ENCODE measurements at places on chromosomes 2 and 18.
A peak's percentile ranks its signal among the peaks of the same experiment; 100 is the strongest.

GRCh38 chr2:201628545-201628944, 14.8 kb downstream of the TMEM237 start:
- no peak for DNase-seq

- no peak for DNase-seq
These were observed 6.9 kb downstream of the CREG2 start for GRCh38 chr2:101380376-101380775.

DNA sequence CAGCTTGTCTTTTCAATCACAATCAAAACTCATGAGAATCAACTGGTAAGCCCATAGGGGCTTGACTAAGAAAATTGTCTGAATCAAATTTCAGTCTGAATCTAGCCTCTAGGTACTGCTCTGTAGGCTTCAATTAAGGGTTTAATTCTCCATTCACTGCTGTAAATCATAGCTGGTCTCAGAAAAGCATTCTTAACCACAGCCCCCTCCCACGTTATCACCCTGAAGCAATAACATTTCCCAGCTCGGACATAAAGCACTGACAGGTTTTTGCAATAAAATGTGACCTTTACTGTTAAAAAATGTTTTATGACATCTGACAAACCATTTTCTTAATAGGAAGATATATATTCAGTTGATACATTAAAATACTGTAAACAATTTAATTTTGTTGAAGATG, 55.0 kb downstream of the LRP1B start:
- no peak for DNase-seq

GRCh38 chr2:240566203-240567136, 1.8 kb upstream of the RNPEPL1 start:
- peak; percentile 86 for DNase-seq

DNA sequence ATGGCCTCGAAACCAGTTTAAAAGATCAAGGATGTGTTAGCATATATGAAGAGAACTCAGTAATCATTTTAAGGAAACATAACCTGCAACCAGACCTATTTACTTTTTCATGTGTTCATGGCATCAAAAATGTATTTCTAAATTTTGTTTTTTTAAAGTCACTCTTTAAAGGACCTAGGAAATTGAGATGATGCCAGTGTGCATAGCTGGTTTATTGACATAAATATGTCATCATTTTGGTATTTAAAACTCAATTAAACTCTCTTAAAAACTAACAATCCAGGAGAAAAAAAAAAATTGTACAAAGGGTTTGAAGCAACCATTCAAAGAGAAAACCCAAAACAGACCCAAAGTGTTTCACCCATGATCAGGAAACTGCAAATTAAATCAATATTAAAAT, 198.9 kb upstream of the RND3 start:
- DNase-seq: no peak

DNA sequence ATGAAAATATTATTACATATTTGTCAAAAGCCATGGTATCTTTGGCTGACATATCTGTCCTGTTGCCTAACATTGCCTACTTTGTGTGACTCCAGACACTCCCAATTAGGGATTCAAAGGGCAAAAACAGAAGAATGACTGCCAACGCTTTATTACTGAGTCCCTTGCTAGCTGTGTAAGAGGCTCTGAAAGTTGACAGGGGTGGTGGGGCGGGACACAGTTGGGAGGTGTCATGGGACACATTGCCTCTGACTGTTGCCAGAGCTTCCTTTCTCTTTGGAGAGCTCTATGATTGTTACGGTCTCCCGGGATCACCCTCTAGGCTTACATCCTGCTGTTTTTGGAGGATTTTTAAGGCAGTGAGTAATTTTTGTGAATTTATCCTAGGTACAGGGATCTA, 249.6 kb upstream of the ACVR2A start:
- DNase-seq: no peak

DNA sequence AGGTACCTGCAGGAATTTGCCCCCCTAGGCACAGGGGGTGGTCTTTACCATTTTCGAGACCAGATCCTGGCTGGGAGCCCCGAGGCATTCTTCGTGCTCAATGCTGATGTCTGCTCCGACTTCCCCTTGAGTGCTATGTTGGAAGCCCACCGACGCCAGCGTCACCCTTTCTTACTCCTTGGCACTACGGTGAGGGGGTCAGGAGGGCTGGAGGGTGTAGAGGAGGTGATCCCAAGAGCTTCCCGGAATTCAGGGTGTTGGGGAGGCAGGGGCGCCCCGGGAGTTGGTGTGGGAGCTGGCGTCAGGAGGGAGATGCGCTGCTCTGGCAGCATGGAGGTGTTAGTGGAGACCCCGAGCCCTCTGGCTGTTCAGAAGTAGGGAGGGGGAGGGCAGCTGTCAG, 3.2 kb downstream of the GMPPA start:
- DNase-seq: no peak

- DNase-seq: no peak
These were observed 9.5 kb downstream of the KCMF1 start for GRCh38 chr2:84980263-84980983.

DNA sequence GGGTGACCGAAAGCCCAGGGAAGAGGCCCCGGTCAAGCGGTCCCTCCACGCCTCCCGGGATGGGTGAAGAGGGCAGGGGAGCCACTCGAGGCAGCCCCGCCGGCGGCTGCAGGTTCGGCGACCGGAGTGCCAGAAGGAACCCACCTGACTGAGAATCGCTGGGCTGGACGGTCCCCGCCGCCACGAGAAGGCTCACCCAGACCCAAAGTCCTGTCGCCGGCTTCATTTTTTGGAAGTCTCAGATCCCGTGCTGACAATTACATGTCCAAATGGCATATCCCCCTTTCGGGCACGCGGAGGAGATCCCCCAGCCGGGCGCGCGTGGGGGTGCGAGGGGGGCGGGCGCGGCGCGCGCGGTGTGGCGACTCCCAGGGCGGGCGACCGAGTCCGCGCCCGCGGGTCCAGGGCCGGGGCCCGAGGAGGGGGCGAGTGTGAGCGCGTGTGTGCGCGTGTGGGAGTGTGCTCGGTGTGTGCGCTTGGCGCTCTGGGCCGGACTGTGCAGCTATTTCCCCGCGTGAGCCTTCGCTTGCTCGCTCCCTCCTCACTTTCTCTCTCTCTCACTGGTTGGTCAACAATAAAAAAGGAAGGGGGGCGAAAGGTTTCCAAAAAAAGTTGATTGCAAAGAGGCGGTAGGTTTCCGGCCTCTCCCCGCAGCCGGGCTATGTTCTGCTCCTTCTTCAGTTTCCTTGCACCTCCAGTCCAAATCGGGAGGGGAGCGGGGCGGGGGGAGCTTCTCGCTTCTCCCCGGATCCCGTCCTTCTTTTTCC, at the start of gene ERBB4:
Gene ERBB4 (minus strand): TSS at position 498 of the 767 bp plus-strand sequence. CDS start 272 bp downstream, at position 226.
- DNase-seq: no peak

DNA sequence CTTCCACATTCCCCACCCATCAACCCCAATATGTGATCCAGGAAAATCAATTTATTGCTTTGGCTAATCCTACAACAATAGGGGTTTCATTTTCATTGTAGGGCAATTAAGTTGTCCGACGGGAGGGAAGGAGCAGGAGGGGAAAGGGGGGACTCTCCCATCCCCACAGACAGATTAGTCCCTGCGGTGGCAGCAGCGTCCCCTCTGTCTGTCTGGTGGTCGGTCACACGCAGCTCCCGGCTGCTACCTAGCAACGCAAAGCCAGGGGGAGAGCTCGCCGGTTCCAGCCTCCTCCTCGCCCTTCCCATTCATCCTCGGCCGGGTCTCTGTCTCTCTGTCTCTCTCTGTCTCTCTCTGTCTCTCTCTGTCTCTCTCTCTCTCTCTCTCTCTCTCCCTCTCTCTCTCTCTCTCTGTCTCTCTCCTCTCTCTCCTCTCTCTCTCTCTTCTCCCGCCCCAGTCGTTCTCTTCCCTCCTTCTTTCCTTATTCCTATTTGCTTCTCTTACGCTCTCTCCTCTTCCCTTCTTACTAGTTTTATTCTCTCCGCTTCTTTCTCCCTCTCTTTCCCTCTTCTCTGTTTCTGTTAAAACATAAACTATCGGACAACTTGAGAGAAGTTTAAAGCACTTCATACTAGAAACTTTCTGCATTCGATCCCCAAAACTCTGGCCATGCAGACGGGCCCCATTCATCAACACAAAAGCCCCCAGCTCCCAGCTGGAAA, 1.2 kb downstream of the LRP2 start:
- no peak for DNase-seq

DNA sequence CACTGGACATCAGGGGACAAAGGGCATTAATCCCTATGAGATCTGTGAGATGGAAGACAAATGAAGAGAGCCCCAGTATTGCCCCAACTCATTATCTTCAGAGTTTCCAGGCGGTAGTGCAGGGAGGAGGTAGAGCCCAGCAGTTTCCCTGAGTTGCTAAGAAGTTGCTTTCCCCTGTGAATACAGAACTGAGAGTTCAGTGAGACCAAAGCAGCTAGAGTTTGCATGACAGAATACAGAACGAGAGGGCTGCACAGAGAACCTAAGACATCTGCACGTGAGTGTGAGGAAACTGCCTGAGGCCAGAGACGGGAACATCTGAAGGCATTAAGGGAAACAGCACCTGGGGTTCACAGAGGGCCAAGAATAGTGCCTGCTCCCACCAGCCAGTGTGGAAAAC, 18.1 kb upstream of the PGAP1 start:
- DNase-seq: no peak

DNA sequence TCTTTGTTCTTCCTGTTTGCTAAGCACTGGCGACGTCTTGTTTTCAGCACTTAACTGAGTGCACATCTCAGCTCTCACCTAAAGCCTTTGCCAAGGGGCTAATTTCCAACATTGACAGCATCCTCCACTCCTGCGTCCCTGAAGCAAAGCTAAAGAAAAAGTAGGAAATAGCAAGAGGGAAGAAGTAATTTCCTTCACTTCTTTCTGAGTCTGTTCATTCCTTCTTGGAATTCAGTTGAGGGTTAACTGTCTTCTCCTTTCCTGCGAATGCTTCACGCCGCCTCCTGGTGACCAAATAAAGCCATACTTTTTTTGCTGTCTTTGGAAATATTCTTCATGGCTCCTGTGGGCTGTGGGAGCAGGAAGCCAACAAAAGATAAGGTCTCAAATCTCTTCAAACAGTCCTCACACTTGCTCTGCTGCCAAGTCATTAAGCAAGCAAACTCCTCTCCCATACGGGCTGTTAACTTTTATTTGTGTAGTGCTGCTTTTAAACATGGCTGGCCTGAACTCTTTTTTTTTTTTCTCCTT, 100.9 kb downstream of the DPP10 start:
- no peak for DNase-seq

GRCh38 chr2:196849895-196850294, 40.7 kb upstream of the C2orf66 start:
- DNase-seq: no peak

- no peak for DNase-seq
These were observed 130.5 kb upstream of the MGAT5 start for GRCh38 chr2:134123332-134123731.

DNA sequence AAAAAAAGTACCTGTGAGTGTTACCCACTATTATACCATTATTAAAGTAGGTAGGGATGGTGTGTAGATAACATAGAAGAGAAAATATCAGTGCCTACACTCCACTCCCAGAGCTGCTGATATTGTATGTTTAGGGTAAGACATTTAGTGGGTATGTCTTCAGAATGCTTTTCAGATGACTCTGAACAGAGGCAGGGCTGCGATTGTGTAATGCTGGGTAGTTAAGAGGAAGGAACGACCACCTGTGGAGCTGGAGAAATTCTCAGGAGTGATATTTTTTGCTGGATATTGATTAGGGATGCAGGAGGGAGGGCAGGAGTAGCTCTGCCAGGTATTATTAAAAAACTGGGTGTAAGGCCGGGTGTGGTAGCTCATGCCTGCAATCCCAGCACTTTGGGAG, 2.8 kb downstream of the CNOT11 start:
- no peak for DNase-seq

DNA sequence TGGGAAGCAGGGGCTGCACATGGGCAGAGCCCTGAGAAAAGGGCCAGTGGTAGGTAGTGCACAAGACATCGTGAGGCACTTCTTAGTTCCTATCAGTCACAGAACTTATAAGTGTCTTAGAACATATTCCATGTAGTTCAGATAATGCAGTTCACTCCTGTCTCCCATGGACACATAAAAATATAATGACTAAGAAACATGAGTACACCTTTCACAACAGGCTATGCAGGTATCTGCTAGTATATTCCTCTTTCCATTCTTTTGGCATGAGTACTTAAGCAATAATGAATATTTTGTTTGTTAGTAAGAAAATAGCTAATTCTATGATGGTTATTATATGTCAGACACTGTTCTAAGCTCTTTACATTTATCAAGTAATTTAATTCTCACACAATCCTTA, 808.4 kb downstream of the BCL11A start:
- no peak for DNase-seq

DNA sequence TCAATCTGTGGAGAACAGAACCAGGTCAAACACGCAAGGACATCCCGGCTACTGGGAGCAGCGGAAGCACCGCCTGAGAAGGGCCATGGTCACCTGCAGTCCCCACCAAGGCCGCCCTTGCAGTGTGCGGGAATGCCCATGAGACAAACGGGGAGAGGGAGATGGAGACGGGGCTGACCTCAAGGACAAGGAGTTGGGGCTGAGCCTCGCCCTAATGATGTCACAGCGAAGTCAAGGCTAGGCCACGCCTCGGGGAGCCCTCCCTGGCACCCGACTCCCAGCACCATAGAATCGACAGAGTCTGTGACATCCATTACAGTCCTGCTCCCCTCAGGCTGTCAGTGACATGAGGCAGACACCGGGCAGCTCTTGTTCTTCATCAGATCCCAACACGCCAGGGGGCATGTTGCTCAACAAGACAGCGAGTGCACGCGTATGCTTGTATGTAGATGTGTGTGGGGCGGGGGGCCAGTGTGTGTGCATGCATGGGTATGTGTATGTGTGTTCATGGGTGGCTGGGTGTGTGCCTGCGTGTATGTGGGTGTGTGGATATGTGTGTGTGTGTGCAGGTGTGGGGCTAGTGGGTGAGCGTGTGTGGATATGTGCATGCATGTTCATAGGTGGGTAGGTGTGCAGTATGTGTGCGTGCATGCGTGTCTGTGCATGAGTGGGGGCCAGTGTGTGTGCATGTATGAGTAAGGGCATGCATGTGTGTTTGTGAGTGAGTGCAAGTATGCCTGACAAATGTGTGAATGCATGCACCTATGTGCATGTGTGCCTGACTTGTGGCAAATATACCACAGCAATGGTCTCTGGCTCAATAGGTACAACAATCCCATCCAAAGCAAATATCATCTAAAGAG, 57.0 kb downstream of the ANKMY1 start:
- DNase-seq: no peak

- no peak for DNase-seq
These were observed 19.0 kb downstream of the DYM start for GRCh38 chr18:49441338-49441938.

- no peak for DNase-seq
These were observed 10.7 kb upstream of the SELENOI start for GRCh38 chr2:26335231-26335630.

DNA sequence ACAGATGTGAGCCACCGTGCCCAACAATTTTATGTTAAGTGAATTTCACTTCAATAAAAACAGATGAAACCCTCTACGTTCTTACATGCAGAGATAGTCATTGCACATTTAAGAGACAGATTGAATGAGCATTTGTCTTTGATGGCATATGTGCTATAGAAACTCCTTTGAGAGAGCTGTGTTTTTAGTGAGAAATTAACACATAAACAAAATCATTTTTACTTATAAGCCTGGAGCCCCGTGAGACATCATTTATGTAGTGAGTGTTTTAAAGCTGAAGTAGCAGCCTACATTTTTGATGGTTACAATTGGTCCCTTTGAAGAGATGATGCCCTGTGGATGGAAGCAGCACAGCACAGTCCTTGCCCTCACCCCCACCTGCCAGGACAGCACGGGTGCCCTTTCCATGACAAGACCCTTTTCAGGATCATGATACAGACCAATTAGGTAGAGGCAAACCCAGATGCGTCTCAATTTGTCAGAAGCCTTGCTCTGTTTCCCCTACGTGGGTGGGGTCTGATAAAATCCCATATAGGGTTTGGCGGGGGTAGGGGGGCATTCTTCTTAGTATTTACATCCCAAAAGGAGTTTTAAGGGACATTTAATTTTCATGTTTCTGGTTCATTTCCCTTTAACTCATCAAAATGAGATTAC, 237.1 kb downstream of the BCL2 start:
- DNase-seq: no peak

All from activated CD8-positive, alpha-beta memory T cell treated with anti-CD3 and anti-CD28 coated beads for 4 hours (primary cell).